ENCODE measurements at places on chromosomes 1 and 21.

GRCh38 chr1:185696422-185697150 is 37.6 kb upstream of the HMCN1 start:
- no peak for DNase-seq

- DNase-seq = no peak
These were observed 796 bp upstream of the TDRKH start for GRCh38 chr1:151790940-151791651.

DNA sequence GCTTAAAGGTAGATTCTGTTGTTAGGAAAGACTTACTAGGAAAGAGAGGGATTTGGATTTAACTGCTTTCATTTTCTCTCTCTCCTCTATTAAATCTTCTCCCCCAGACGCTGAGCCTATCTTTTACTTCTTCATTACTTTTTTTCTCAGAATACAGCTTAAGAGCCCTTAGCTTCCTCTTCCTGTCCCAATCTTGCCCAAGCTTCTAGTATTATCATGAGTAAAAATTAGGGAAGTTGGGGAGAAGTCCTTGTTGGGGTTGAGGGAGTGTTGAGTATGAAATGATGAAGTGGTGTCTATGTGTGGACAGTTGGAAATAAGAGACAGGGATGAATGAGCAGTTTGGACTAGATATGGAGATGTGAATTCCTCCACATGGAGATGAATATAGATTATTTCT is 35.0 kb downstream of the ACP6 start:
- DNase-seq = no peak

GRCh38 chr1:161021165-161021969 is 415 bp upstream of the F11R start:
- peak; percentile 80 for DNase-seq

DNA sequence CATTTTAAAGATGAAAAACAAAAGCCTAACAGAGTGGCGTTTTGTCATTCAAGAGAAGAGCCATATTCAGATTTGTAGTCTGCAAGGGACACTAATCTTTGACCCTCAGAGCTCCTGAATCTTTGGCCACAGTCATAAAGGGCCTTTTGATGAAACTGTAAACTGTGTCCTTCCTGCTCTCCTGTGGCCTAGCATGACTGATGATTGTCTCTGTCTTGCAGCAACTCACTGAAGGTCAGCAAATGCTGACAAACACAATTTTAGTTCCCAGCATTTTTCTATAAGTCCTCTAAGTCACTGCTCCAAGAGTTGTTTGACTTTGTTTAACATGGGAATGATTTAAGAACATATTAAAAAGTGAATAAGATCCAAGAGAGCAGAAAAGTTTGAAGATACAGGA is 55.3 kb upstream of the PRELP start:
- DNase-seq = no peak

- no peak for DNase-seq
These were observed 129.5 kb downstream of the TRABD2B start for GRCh38 chr1:47867438-47868347.

- no peak for DNase-seq
These were observed 71.0 kb downstream of the RD3 start for GRCh38 chr1:211420845-211421454.

DNA sequence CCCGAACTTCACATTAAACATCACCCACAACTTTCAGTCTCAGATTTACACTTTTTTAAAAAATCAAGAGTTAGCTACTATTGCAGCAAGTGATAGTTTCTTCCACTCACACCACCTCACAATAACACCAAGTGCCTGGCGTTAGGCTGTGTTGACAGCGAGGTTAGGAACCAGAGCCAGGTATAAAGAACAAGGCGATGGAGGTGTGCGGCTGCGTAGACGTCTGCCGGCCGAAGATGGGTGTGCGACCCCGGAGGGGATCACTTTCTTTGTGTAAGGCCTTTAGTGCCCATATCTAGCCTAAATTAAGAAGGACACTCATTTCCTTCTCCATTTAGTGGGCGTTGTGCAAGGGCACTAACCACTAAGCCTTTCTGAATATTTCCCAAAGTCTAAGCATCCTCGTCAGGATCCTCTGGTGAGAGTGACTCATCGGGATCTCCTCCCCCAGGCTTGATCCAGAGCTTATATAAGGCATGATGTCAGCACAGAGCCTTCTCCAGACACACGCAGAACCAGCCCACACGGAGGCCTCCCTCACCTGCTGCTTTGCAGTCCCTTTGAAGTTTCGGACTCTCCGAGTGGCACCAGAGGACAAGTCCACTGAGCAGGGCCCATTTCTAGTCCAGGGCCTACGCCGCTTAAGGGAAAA is 11.8 kb downstream of the NHLH2 start:
- no peak for DNase-seq

DNA sequence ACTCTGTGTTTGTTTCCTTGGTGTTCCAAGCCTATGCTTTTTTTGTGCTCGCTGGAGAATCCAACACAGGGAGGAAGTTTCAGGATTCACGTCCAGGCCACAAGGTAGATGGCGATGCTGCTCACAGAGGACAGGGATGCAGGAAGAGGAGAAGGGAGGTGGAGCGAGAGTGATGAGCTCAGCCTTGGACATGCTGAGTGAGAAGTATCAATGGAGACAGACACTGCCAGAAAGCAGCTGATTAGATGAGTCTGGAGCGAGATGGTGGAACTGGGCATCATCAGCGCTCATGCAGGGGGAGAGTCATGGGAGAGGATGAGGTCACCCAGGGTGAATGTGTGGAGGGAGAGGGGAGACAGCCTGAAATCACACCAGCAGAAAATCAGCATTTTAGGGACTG is 110.0 kb downstream of the GLUL start:
- DNase-seq = no peak

GRCh38 chr21:15740383-15740782 is 10.6 kb downstream of the USP25 start:
- DNase-seq = no peak

DNA sequence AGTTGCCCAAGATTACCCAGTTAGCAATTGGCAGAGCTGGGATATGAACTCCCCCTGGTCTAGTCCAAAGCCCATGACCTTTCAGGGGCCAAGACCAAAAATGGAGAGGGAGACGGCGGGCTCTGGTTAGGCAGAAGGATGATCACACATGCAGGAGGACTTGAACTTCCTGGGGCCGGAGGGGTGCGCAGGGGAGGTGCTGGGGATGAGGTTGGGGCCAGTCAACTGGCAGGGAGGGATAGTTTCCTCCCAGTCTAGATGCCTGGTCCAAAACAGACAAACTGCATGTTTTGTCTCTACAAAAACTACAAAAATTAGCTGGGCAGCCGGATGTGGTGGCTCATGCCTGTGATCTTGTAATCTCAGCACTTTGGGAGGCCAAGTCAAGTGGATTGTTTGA is 78.1 kb downstream of the NKAIN1 start:
- DNase-seq = no peak

DNA sequence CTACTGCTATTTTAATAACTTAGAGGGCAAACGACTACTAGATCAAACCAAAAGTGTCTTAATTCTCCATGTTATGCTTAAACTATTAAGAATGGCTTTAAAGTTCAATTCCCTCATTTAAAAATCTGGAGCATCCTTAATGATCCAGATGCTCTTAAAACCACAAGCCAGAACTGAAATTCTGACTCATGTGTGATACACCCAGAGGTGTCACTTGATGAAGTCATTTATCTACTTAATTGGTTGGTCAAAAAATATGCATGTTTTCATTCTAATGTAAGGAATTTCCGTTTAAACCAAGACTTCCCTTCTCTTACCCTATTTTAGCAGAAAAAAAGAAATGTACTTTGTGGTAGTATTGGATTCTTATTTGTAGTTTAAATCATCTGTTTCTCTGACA is 1261.2 kb upstream of the B3GALT2 start:
- no peak for DNase-seq

DNA sequence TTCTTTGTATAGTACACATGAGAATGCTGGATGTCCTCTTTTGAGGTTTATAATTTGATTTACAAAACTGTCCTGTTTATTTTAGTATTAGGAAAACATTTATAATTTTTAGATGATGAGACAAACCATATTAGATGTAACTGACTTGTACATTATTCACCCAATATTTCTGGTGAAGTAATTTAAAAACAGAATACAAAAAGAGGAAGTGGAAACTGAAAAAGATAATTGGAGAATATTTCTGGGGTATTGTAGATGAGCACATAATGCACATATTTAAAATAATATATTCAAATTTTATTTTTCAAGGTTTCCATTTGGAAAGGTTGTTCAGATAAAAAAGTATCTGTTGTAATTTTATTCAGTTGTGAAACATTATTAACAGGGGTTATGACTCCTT is 40.7 kb downstream of the XPR1 start:
- DNase-seq = no peak

- DNase-seq = no peak
These were observed 15.4 kb upstream of the UTS2 start for GRCh38 chr1:7868070-7868780.

GRCh38 chr1:225348400-225348799 is 79.4 kb downstream of the LBR start:
- no peak for DNase-seq
